ENCODE measurements at places on chromosomes 7 and 10.
A peak's percentile ranks its signal among the peaks of the same experiment; 100 is the strongest.

GRCh38 chr10:112752288-112752687 is 197.8 kb upstream of the TCF7L2 start:
- DNase-seq = no peak

GRCh38 chr10:6200734-6201515 is 1.8 kb upstream of the PFKFB3 start:
- no peak for DNase-seq

- no peak for DNase-seq
These were observed 80.6 kb downstream of the ARHGAP21 start for GRCh38 chr10:24642921-24643678.

DNA sequence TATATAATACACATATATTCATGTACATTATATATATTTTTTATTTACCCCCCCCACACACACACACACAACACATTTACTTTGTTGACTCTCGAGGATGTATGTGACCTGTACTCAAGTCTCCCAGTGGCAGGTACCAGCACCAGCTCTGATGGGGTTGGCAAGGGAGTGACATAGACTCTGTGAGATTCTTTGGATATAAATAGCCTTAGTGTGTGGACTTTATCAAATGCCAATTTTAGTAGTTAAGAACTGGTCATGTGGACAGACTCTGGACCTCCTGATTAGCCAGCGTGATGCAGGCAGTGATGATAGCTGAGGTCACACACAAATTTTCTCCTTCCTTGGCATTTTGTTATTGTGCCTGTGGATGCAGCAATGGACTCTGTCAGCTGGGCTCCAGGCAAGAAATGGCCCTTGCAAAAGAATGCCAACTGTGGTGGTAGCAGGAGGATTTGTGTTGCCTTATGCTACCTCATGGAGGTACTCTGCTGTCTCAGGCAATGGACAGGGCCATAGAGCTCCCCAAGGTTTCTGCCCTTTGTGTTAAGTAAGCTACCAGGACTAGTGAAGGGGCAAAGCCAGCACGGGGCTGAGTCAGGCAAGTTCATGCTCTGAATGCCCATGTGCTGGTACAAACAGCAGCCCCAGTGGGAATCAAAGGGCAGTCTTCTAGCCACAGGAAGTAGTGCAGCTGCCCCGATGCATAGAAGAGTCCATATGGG is 224.6 kb upstream of the ZWINT start:
- no peak for DNase-seq

DNA sequence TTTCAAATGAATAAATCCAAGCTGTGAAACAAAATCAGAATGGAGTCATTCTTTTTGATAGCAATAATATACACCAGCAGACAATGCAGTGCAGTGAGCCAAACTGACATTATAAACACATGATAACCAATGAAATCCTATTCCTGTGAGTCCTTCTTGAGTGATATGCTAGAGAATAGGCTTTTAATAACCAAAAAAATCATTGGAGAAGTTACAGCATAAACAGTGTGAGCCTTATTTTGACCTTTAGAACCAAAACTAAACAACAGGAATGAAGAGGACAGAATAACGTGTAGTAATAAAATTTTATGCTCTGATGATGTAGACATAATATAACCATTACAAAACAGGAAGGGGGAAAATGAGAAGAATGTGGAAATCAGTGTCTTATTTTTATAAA is 8.7 kb downstream of the HUS1 start:
- no peak for DNase-seq

GRCh38 chr7:89773611-89774010 is 380.7 kb upstream of the STEAP1 start:
- DNase-seq = no peak

DNA sequence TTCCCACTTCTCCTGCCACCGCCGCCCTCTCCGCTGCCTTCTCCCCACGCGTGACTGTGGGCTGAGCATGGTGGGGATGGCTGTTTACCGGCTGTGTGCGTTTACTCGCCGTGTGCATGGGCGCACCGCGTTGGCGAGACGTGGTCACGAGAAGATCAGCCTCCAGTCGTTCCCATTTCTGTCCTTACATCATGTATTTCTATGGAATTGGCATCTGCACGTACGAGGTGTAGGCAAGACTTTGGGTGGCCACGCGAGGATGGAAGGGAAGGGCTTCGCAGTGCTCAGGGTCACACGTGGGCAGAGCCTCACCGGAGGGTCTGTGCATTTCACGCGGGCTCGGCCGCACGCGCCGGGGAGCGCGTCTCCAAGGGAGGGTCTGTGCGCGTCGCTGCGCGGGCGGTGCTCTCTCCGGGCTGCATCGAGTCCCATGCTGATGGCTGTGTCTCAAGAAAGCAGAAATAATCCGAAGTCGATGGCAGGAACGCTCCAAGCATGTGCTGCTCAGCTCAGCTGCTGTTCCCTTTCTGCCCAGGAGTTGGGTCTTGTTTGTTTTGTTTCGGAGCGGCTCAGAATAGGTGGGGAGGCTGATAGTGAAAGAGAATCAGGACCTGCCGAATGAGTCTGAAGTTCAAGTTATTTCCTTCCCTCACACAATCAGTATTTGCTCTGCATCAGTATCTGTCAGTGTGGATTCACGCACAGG is 973 bp downstream of the CAMK1D start:
- DNase-seq = peak; percentile 17

DNA sequence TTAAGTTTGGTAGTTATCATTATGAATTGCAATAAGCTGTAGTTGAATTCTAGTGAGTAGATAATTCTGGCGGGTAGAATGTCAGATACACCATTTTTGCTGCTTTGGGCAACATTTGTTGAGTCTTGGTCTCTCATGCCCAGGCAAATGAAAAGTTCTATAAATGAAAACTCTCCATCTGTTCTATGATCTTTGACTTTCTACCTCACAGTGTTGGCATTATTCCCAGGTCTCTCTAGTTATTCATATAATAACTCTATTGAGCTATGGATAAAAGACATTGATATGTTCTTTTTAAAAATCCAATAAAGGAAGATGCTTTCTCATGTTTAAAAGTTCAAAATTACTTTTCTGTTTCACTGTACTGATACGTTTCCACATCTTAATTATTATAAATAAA is 415.3 kb upstream of the SEMA3D start:
- DNase-seq = no peak

GRCh38 chr7:142927949-142928348 is 5.6 kb downstream of the TRPV5 start:
- no peak for DNase-seq

- DNase-seq = no peak
These were observed 28.3 kb upstream of the RALA start for GRCh38 chr7:39594988-39595620.

GRCh38 chr7:66352071-66352470 is 146.9 kb downstream of the TPST1 start:
- no peak for DNase-seq

DNA sequence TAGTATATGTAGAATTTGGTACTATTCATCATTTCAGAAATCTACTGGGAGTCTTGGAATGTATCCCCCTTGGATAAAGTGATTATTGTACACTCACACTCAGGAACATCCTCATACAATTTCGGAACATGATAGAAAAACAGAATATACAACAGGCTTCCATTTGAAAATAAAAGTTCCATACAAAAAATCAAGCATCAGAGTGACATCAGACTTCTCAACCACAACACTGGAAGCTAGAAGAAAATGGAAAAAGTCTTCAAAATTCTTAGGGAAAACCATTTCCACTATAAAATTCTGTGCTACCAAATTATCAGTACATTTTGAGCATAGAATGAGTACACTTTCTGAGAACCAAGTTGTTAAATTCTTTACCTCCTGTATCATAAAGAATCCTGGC is 8.8 kb downstream of the LYZL1 start:
- no peak for DNase-seq

DNA sequence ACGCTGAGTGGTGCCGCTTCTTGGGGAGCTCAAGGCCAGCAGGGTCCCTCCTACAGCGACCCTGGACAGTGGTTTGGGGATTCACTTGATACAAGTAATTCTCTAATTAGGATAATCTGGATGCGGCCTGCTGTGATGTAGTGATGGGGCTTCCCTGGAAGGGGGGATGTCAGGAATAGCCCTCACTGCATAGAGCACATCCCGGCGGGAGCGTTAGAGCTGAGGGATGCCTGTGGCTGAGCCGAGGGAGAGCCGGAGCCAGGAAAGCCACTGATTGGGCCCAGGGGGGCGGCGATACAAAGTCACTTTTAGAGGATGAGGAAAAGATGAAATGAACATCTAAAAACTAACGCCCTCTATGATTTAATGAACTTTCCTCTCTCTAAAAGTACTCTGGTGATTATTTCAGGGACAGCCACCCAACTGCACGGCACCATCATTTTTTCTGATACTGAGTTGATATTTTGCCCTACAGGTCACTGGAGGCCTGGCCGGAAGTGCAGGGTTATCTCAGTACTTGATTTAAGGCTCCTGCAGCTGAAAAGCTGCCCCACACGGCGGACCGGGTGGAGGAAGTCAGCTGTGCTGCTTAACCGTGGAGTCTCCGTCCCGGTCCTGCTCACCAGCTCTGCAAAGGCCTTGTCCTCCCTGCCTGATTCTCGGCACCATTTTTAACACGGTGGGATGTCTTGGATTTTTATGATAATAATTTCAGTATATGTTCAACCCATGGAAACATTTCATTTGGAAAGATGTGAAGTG is 518.8 kb downstream of the DNAJB6 start:
- DNase-seq = no peak

DNA sequence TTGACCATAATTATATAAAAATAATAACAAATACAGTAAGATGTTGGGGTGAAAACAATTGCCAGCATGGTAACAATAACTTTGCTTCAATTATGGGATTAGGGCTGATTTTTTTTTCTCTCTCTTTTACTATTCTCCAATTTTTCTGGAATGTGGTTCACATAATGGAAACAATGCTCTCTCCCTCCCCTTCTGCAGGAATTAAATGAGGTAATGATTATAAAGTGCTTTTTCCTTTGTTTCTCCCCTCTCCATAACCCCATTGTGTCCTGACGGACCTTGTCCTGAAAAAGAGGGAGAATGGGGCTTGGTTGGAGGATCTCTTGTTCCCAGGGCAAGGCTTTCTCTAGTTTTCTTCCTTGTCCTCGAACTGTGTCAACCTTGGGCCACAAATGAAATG is 234.0 kb upstream of the ZNF32 start:
- DNase-seq = no peak

GRCh38 chr10:61987537-61987936 is 86.0 kb downstream of the ARID5B start:
- no peak for DNase-seq

DNA sequence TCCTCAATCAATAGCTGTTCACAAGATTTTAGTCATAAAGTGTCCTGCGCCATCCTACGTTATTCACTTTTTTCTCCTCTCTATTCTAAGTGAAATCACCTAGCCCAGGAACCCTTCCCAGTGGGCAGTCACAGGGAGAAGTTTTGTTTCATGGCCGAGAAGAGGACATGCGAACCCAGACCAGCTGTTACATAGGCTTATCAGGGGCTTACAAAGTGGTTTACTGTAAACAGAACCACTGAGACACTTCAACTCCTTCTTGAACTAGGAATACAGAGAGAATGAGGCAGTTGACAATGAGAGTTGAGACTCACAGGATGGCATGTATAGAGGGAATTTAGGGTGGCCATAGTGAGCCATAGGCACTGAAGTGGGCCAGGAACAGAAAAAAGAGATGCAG is 246.9 kb upstream of the GLI3 start:
- DNase-seq = no peak

GRCh38 chr10:30502266-30503060 is 68.5 kb downstream of the MAP3K8 start:
- peak; percentile 16 for DNase-seq

DNA sequence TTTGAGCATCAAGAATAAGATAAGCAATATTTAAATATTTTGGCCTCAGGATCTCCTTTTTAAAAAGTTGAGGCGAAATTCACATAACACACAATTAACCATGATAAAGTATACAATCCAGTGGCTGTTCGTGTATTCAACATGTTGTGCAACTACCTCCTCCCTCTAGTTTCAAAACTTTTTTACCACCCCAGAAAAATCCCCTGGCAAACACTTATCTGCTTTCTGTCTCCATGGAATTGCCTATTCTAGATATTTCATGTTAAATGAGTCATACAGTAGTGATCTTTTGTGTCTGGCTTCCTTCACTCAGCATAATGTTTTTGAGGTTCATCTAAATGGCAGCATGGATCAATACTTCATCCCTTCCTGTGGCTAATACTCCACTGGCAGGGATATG is 31.8 kb upstream of the IL15RA start:
- no peak for DNase-seq

- no peak for DNase-seq
These were observed 71.3 kb upstream of the ITPRID1 start for GRCh38 chr7:31442626-31443025.

- DNase-seq = peak; percentile 26
These were observed 238.5 kb downstream of the PHF14 start for GRCh38 chr7:11212080-11212711.

DNA sequence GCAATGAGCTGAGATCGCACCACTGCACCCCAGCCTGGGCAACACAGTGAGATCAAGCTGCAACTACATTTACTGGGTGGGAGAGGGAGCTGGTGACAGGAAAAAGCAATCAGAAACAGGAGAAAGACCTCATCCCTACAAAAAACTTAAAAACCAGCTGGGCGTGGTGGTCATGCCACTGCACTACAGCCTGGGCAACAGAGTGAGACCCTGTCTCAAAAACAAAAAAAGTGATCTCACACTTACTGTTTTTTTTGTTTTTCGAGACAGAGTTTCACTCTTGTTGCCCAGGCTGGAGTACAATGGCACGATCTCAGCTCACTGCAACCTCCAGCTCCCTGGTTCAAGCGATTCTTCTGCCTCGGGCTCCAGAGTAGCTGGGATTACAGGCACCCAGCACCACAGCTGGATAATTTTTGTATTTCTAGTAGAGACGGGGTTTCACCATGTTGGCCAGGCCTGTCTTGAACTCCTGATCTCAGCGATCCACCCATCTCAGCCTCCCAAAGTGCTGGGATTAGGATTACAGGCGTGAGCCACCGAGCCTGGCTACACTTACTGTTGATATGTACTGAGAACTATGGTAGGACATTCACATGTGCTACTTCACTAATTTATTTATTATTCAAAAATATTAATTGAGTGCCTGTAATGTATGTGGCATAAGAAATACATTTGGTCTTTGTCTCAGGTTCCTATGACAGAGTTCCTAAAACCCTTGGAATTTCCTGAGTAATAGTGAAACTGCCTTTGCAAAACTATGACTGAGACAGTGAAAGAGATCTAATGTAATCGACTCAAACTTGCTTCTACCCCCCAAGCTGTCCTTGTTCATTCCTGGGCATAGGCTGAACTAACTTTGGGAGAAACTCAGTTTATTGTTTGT is 27.7 kb upstream of the NRBF2 start:
- no peak for DNase-seq

DNA sequence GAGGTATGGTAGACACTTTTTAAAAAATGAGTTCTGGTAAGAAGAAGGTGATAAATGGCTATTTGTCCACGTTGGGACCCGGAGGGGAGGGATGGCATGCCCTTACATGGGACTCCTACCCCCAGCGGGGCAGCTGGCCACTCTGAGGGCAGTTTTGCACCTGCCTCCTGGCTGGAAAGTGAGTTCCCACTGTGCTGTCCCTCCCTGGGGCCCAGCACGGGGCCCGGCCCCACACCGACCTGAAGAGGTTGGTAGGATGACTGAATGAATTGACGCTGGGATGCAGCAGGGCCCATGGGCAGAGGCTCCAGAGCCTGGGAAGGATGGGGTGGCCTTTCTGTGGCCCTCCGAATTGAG is 601 bp upstream of the AEBP1 start:
- DNase-seq = no peak

GRCh38 chr10:17257466-17258321 is 29.7 kb downstream of the VIM start:
- peak; percentile 49 for DNase-seq

All from stimulated activated CD8-positive, alpha-beta memory T cell treated with anti-CD3 and anti-CD28 coated beads, Interleukin-12 subunit alpha, Interleukin-12 subunit beta, amount 100 ng/mL, for 1 hour (primary cell).